ENCODE measurements at places on chromosomes 5 and 9.
A peak's percentile ranks its signal among the peaks of the same experiment; 100 is the strongest.

GRCh38 chr5:97547999-97548738 lies 365.1 kb upstream of the RIOK2 start:
- no peak for DNase-seq

DNA sequence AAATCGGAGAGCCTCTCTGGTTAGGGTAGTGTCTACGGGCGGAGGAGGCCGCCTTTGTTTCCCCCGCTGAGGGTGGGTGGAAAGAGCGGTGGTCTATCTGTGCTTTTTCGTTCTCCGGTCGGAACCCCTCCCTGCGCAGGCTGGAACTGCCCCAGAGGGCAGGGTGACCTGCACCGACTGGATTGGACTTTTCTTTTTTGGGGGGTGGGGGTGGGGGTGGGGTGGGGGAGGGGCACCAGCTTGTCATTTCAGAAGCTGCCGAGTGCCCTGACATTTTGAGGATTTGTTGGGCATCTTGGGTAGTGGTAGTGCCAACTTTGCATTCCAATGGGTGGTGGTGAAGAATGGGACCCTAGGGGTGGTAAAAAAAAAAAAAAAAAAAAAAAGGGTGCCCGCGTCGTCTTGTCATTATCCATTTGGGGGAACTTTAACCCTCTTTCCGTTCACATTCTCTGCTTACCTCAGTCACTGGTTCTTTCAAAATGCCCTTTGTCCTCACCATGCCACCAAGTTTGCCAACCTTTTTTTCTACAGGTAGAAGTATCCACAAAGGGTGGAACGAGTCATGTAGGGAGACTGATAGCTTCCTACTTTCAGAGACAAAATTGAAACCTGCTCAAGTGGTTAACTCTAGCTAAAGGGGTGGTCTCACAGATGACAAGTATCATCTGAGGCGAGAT lies 1.3 kb downstream of the UBE2R2 start:
- DNase-seq = no peak

- no peak for DNase-seq
Measured at GRCh38 chr5:174533751-174534241, 190.6 kb upstream of the MSX2 start.

- no peak for DNase-seq
Measured at GRCh38 chr5:151598984-151599383, 7.9 kb upstream of the FAT2 start.

DNA sequence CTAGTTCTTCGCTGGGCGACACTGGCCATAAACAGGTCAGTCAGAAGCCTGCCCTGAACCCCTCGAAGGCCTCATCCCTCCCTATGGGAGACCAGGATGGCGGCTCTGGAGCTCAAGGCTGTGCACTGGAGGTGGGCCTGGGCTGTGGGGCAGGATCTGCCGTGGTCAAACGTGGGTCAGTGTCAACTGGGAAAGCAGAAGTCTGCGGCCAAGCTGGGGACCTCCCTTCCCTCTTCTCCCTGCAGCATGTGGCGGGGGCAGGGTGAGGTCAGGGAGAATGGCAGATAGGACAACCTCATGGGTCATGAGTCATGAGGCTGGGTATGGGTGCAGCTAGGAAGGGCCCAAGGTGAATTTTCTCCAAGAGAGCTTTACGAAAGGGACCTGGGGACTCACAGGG lies 132.9 kb downstream of the RXRA start:
- DNase-seq = no peak

- DNase-seq = no peak
Measured at GRCh38 chr5:139531772-139532169, 29.4 kb upstream of the UBE2D2 start.

DNA sequence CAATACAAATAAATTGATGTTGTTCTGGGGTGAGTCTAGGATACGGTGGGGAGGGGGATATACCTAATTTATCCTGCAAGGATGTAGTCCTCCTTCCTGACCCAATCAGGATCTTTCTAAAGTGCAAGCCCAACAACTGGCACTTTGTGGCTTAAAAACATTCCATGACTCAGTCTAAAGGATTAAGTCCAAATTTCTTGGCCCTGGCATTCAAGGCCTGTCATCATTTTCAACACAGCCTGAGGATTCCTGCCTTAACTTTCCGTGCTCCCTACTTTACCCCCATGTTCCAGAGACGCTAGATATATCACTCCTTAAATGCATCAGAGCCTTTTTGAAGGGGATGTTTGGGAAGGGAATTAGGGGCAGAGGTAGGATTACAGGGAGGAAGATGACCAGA lies 1.0 kb downstream of the FAM221B start:
- DNase-seq = no peak

DNA sequence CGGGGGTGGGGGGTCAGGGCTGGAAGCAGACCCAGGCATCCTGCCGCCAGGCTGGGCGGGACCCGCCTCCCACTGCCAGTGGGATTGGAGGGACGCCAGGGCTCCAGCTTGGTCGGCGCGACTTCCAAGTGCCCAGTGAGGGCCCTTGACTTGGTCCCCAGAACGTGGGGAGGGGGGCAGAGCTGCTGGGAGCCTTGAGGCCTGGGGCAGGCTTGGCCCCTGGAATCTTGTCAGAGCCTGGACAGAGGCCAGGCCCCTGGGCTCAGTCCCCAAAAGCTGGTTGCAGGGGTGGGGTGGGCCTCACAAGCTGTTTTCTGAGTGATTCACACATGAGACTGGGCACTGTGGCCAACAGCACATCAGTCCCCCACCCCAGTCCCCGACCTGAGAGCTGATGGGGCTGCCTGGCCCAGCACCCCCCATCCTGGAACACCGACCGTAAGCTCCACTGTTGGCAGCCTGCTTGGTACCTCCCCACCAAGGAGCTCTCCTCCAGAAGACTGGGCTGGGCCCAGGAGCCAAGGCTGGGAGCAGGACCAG lies 526 bp downstream of the CLIC3 start:
- no peak for DNase-seq

DNA sequence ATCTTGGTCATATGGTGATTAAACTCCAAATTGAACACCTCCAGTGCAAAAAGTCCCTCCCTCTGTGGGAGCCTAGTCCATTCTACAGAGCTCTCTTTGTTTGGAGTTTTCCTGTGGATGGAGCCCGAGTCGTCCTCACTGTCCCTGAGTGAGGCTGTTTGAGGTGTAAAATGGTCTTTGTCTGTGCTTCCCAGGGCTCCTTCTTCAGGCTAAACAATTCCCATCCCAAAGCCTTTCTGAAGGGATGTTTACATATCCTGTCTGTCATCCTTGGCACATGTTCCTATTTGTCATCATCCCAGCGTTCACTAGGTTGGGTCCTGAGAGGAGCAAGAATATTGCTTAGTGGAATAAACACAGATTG lies 68.9 kb downstream of the COL27A1 start:
- DNase-seq = no peak

DNA sequence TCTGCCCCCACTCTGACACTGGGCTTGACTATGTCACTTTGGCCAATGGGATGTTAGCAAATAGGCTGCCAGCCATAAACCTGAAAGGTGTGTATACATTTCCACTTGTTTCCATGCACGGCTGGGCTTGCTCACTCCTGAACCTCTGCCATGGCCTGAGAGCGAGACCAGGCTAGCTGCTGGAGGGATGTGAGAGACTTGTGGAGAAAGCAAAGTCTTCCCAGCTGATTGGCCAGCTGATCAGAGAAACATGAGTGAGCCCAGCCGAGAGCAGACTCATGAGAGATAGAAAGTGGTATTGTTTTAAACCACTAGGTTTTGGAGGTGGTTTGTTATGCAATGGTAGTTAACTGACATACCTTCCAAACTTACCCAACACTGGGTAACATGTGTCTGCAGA lies 13.9 kb downstream of the FAM193B start:
- no peak for DNase-seq

GRCh38 chr9:84893419-84894128 lies 224.0 kb downstream of the NTRK2 start:
- DNase-seq = no peak

- DNase-seq = no peak
Measured at GRCh38 chr5:145903113-145903512, 30.3 kb upstream of the GRXCR2 start.

- DNase-seq = peak; percentile 1
Measured at GRCh38 chr5:120457839-120458507, 6.1 kb upstream of the PRR16 start.

- DNase-seq = no peak
Measured at GRCh38 chr9:95750725-95751519, 124.6 kb upstream of the ERCC6L2 start.

Data from activated naive CD8-positive, alpha-beta T cell treated with anti-CD3 and anti-CD28 coated beads, Interleukin-2, amount 50 U/mL, for 16 hours (primary cell).